ENCODE measurements at places on chromosomes 7 and 10.

GRCh38 chr10:44853148-44853734, 57.9 kb upstream of the TMEM72 start:
- no peak for DNase-seq

- no peak for DNase-seq
Observed at GRCh38 chr10:22315455-22316285, 518 bp upstream of the COMMD3 start.

DNA sequence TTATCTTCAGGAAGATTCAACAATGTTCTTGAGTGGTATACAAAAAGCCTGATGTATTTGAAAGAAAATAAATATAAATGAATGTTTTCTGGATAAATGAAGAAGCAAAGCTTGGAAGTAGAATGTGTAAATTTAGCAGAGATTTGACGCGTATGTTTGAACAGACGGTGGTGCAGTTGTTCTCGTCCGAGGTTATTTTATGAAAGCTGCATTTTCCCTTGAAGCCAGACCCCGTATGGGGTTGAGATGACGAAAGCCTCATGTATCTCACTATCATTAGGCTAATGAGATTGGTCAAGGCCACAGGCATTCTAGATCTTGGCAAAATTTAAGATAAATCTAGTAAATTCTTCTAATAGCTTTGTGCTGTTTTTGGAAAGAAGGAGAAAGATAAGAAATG, 195.2 kb downstream of the NXPH1 start:
- DNase-seq, result no peak

DNA sequence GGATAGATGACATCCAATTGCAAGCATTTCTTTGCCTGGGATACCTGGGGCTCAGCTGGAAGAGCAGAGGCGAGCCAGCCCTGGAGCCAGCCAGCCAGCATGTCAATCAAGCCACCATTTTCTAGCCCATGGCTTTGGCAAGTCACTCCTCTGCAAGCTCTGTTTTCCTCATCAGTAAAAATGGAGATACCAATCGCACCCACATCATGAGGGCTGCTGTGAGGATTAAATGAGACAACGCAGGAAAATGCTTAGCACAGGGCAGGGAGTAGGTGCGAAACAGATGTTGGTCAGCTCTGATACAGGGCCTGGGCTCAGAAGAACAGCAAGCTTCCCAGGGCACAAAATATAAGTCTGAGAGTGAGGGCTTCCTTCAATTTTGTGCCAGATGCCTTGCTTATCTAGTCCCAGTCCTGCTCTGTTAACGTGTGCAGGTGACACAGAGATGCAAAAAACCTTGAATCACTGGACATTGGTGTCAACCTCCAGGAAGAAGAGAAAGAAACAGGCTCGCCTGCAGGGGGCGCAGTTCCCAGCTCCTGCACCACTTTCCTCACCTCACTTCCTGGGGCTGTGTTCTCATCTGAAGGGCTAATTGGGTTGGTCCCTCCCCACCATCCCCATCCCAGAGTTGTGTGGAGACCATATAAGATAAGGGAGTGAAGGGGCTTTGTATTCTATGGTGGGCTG, 72.8 kb upstream of the CACUL1 start:
- DNase-seq, result no peak

DNA sequence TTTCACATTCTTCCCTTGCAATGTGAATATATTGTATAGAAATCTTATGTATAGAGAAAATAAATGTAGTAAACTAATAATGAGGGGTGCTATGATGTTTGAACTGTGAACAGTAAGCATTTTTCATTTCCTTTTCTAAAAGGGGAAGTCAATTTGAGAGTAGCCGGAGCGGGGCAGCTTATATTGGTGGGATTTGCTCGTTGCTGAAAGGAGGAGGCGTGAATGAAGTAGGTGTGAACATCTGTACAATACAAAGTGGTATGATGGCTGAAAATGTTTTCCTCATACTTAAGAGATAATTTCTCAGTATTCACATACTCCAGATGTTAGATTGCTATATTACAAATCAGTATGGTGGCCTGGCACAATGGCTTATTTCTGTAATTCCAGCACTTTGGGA, 87.1 kb downstream of the SRI start:
- DNase-seq, result no peak

Measured in CD4-positive, alpha-beta T cell treated with Interleukin-6 for 4 hours (primary cell).